Panc1 (cell line): ENCODE measurements at places on chromosomes 6 and 20. TPM values are rescaled to one million over a fixed set of nuclear protein-coding genes. Genes with fewer than 3 reads are reported as not detected.

DNA sequence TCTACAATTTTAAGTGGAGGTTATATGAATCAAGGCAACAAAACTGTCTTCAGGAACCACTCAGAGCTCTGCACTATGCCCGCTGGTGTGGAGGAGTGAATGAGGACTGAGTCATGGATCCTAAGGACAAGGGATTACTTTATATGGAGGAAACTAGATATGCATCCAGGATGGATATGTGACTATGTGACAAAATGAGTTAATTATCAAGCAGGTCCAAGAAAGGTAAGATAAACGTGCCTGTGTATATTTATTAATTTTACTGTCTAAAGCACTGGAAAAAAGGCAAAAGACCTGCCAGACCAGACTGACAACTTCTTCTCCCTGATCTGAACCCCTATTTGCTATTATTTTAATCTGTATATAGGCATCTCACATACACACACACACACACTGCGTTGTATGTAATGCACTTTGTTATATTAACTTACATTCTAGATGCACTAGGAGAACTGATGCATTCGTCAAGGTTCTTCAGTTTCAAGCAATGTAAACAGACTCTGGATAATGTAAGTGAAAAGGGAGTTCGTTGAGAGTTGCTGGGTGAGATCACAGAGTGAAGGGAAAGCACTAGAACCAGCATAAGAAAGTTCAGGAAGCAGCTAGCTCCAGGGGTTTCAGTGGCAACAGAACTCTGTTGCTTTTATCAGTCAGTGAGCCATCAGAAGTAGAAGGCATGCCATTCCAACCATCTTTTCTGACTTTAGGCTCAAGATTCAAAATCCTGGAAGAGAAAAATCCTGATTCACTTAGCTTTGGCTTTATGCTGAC is 26.4 kb upstream of the ADGRG6 start:
- peak overlapping the region; percentile 49; the same call in 1 of the 2 replicates for H3K27ac ChIP-seq
- no peaks in the 10 kb centered on the region for H3K36me3 ChIP-seq
- H3K27me3 ChIP-seq = no peaks in the 10 kb centered on the region
- H3K4me1 ChIP-seq = peaks cover 18% of the 10 kb centered on the region; the same call in 1 of the 2 replicates
- DNase-seq = no peak
- no peak overlapping the region for H3K4me3 ChIP-seq

DNA sequence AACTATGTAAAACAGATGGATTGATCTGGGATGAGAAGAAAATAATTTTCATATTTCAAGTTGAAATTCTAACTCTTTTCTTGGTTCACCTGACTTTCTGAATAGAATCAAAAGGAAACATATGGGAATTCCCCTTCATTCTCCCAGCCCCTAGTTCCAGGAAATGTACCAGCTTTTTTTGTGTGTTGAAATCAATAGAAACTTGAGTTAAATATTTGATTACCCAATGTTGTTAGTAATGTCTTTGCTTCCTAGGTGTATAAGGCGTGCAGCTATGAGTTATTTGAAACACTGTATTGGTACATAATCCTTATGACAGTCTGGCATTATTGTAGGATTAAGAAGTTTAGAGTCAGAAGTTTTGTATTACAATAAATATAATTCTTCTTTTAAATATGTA is 21.5 kb downstream of the VNN2 start:
- no peak overlapping the region for H3K27ac ChIP-seq
- no peaks in the 10 kb centered on the region for H3K4me1 ChIP-seq
- H3K27me3 ChIP-seq = no peaks in the 10 kb centered on the region
- H3K4me3 ChIP-seq = no peak overlapping the region
- DNase-seq = no peak

The RIMS1 gene
- 0.18 TPM for total RNA-seq

- H3K27ac ChIP-seq = no peak overlapping the region
- no peak for DNase-seq
- H3K4me3 ChIP-seq = no peak overlapping the region
- H3K4me1 ChIP-seq = 0 out of 2 replicates have a peak, but pooled peaks cover 2% of the 10 kb centered on the region
These were observed 53.9 kb downstream of the AKAP12 start for GRCh38 chr6:151293688-151294016.

DNA sequence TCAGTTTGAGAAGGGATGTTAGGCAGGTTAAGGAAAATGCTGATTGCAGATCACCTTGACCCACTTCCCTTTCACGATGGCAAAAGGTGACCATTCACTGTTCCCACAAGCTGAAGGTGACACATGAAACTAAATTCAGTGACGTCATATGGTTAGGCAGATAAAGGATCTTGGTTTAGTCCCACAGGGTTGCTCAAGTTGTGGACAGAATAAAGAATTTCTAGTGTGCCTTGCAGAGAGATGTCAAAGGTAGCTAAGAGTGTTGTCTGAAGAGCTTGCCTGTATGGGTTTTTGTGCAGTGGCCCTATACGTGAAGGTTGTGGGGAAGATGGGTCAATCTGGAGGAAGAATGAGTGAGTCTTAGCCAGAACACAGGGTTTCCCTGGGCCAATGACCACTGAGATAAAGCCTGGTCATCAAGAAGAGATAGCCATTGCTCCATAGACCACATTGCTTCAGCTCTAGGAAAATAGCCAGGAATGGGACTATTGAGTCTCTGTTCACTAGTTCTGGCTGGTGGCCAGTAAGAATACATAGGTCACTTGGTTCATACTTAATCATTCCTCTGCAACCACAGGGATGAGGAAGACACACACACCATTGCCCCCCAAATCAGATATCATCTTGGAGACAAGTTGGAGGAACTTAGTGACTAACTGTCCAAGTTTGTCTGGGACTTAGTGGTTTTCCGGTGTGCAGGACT is 148.5 kb upstream of the ATXN1 start:
- H3K36me3 ChIP-seq = no peaks in the 10 kb centered on the region
- H3K27ac ChIP-seq = no peak overlapping the region
- no peak for DNase-seq
- H3K4me1 ChIP-seq = no peaks in the 10 kb centered on the region
- H3K27me3 ChIP-seq = no peaks in the 10 kb centered on the region; the same call in 1 of the 2 replicates
- H3K4me3 ChIP-seq = no peak overlapping the region

DNA sequence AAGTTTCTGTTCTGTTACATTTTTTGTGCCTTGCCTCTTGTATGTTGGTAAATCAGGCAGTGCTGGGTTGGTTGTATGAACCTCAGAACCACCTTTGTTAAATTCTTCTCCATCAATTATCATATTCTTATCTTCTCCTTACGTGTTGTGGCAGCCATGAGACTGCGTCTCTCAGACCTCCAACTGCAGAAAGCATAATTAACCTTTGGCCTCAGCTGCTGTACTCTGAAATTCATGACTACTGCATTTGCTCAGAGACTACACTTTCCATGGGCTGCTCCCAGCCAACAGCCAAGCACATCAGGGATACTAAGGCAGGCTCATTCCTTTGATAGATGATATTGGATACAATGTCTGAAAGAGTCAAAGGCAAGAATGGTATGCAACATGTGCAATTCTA is 15.1 kb upstream of the SNX3 start:
- no peaks in the 10 kb centered on the region for H3K27me3 ChIP-seq
- H3K36me3 ChIP-seq = no peaks in the 10 kb centered on the region
- H3K27ac ChIP-seq = no peak overlapping the region
- no peak for DNase-seq
- no peak overlapping the region for H3K4me3 ChIP-seq

The SLC22A7 gene
- total RNA-seq = not detected

GRCh38 chr6:91167846-91168245 is 581.0 kb upstream of the MAP3K7 start:
- no peak overlapping the region for H3K4me3 ChIP-seq
- DNase-seq = no peak
- no peaks in the 10 kb centered on the region for H3K4me1 ChIP-seq
- H3K36me3 ChIP-seq = no peaks in the 10 kb centered on the region
- H3K27ac ChIP-seq = no peak overlapping the region
- H3K27me3 ChIP-seq = no peaks in the 10 kb centered on the region; the same call in 1 of the 2 replicates

DNA sequence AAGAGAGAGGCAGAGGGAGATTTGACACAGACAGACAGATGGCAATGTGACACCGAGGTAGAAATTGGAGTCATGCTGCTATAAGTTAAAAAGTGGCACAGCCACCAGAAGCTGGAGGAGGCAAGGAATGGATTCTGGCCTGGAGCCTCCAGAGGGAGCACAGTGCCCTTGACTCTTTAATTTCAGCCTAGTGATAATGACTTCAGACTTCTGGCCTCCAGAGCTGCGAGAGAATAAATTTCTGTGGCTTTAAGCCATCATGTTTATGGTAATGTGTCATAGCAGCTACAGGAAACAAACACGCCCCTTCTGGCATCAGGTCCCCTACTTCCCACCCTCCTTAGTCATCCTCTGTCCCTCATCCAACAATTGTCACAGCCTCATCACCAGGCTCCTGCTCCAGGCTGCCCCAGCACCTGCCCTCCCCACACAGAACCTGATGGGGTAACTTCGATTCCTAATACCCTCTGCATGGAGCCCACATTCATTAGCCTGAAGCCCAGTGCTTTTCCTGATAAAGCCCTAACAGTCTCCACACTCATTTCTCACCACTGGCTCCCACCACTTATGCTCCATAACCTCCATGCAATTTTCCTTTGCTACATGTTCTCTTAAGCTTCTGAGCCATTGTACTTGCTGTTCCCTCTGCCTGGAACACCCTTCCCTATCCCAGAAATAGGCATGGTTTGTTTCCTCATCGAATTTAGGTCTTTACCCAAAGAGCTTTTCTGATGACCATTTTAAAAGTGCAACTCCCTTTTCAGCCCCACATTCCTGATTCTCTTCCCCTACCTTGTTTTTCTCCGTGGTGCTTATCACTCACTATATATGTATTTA is 69.7 kb upstream of the TOX2 start:
- H3K27me3 ChIP-seq = no peaks in the 10 kb centered on the region
- DNase-seq = peak; percentile 86
- peak overlapping the region; percentile 23 for H3K27ac ChIP-seq
- H3K4me1 ChIP-seq = peaks cover 33% of the 10 kb centered on the region
- H3K4me3 ChIP-seq = no peak overlapping the region

- no peaks in the 10 kb centered on the region for H3K27me3 ChIP-seq
- DNase-seq = no peak
- no peak overlapping the region for H3K4me3 ChIP-seq
- peak overlapping the region; percentile 72; the same call in 1 of the 2 replicates for H3K27ac ChIP-seq
- H3K4me1 ChIP-seq = peaks cover 7% of the 10 kb centered on the region
- H3K36me3 ChIP-seq = no peaks in the 10 kb centered on the region; the same call in 1 of the 2 replicates
These were observed 27.3 kb upstream of the HFE start for GRCh38 chr6:26059941-26060340.

The TBC1D32 gene
- total RNA-seq = 15.8 TPM

GRCh38 chr20:19695081-19695480 is 63.0 kb upstream of the RIN2 start:
- no peaks in the 10 kb centered on the region for H3K36me3 ChIP-seq
- peaks cover 6% of the 10 kb centered on the region for H3K4me1 ChIP-seq
- H3K4me3 ChIP-seq = no peak overlapping the region
- peak overlapping the region; percentile 34; the same call in 1 of the 2 replicates for H3K27ac ChIP-seq
- DNase-seq = no peak

The PACRG gene
- total RNA-seq = 0.59 TPM
